RWPE1 (cell line): ENCODE measurements at places on chromosomes 2 and 18.

DNA sequence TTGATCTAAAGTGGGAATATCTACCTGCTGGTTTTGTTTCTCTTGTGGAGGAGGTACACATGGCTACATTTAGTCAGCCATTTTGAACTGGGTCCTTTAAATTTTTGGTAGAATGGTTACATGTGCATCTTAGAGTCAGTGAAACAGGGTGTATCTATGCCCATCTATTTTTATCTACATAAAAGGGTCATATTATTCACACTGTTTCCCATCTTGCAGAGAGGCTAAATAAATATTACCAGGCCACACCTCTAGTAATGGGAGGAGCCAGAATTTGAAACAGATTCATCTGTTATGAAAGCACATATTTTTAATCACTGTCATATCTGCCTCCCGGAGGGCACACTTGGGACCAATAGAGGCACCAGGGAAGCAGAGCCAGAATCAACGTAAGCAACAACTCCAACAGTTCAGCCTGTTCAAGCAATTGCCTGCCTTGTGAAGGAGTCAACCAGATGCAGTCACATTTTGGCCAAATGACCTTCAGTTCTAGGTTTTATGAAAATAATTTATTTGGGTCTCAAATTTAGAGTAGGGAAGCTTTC, 376.8 kb downstream of the TSN start:
- no peak for DNase-seq

GRCh38 chr2:66563473-66563872, 128.5 kb downstream of the MEIS1 start:
- DNase-seq, result no peak

GRCh38 chr18:51382081-51382480, 184.6 kb upstream of the MEX3C start:
- DNase-seq, result no peak

- no peak for DNase-seq
These were observed 26.0 kb upstream of the TNS1 start for GRCh38 chr2:218028562-218029348.

GRCh38 chr2:147910990-147911473, 66.2 kb downstream of the ACVR2A start:
- peak; percentile 17 for DNase-seq

GRCh38 chr2:174350018-174350417, 15.3 kb downstream of the SP9 start:
- no peak for DNase-seq

DNA sequence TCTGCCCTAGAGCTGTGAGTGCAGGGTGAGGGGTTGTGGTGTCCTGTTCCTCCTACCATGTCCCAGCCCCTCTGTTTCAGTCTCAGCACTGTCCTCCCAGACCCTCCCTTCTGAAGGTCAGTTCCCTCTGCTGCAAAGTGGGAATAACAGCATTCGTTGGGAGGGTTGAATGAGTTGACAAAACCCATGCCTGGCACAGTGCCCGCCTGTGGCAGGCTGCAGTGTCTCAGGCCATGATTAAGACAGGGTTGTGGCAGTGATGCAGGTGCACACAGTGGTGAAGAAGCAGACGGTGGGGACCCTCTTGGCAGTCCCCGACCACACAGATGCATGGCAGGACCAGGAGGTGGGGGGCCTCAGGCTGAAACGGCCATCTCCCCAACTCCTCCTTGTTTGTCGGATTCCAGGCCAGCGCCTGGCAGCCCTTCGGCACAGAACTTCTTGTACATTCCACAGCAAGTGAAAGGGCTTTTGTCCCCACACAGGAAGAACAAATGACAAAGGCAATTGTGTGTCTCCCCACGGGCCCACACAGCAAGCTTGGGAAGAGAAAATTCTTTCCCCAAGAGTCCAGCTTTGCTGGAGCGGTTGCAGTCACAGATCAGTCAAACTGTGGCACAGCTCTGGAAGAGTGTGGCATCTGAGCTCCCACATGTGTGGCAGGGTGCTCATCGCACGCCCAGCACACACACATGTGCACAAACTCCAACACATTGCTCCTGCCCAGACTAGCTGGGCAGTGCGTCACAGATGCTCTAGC, 92.0 kb upstream of the MSH2 start:
- DNase-seq, result no peak

DNA sequence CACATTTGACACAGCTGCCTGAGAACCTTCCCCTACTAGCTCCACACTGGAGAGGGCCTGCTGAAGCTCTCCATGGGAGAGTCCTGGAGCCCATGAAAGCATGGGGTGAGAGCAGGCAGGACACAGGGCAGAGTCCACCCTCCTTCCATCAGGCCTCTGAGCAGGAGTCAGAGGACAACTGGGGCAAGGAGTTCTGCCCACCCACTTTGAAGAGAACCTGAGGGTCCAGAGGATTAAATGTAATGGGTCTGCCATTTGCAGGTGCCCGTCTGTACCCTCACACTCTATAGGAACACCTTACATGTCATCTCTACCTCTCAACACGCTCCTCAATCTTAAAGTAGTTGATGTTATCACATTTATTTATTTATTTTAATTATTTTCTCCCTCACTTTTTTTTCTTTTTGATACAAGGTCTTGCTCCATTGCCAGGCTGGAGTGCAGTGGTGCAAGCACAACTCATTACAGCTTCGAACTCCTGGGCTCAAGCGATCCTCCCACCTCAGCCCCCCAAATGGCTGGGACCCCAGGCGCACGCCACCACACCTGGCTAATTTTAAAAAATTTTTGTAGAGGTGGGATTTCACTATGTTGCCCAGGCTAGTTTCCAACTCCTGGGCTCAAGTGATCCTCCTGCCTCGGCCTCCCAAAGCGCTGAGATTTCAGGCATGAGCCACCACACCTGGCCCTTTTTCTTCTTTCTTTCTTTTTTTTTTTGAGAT, 10.2 kb downstream of the ADRA2B start:
- DNase-seq, result no peak

- no peak for DNase-seq
These were observed 125.8 kb upstream of the CDH19 start for GRCh38 chr18:66729442-66730239.

DNA sequence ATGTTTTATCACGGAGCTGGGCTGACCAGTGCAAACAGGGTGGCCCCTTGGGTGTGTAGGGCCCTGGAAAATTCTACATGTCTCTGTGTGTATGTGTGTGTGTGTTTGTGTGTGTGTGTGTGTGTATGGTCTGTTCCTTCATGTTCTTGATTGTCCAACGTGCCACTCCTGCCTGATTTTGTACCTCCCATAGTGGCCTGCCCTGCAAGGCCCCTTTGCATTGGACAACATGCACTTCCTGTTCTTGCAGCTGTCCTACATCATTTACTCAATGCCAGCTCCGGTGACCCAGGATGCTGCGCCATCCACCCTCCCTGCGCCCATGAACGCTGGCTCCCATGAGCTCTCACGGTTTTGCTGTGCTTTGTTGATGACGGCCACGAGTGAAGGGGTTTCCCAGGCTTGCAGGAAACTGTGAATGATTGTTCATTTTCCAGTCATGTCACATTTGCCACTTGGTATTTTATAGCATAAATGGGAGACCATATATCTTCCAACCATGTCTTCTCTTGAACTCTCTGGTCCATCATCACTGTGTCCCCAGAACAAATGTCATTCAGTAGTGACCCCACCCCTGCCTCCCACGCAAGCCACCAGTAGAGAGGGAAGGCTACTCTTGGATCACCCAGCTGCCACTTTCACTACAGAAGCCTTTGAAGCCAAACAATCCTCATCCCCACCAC, 69.7 kb upstream of the NCK2 start:
- DNase-seq, result no peak

GRCh38 chr2:38444247-38444646, 67.2 kb upstream of the ATL2 start:
- peak; percentile 51 for DNase-seq

- no peak for DNase-seq
These were observed 168.5 kb downstream of the TPGS2 start for GRCh38 chr18:36660311-36660710.

DNA sequence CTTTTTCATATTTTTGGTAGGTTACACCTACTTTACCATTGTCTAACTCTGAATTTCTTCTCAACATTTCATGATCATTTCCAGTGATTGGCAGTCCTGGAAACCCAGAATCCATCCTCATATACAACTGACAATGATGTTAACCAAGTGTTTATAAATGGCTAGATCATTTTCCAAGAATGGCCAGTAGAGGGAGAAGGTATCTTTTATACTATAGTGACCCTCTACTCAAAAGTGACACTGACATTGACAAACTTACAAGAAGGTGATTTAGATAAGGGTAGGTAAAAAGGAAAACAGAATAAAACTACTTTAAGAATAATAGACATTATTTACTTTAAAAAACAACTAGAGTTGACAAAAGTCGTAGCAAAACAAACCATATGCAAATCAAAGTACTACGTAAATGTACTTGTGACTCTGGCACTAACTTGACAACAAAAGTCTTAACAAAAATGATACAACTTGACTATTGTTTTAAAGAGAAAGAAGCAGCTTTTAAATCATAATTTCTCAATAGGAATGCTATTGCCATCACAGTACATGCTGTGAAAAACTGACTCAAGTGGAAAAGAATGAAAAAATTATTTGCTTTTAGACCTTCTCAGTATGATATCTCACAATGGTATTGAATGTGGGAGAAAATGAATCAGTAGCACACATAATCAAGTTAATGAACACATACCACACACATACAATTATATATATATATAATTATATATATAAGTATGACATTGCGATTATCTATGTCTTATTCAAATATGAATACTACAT, 76.6 kb upstream of the GRB14 start:
- peak; percentile 14 for DNase-seq

GRCh38 chr2:191476901-191477300, 201.0 kb upstream of the NABP1 start:
- no peak for DNase-seq

- DNase-seq, result no peak
These were observed 136.5 kb upstream of the NFATC1 start for GRCh38 chr18:79259218-79259617.

- DNase-seq, result peak; percentile 64
These were observed 635.0 kb downstream of the TSN start for GRCh38 chr2:122390406-122390805.

DNA sequence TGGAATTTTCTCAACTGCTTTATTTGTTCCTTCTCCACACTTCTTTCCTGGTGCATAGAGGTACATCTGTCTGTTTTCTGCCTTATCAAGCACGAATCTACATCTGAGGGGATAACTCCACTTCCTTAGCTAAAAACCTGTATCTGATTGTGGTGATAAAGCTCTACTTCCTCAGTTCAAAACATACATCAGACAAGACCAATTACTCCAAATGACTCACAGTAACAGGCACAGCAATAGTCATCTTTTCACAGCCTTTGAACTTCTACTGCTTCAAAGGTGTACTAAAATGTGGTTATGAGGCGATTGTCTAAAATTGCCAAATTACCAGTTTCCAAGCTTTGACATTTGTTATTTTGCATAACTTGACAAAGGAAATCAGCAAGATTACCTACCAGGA, 803.6 kb upstream of the ZEB2 start:
- DNase-seq, result peak; percentile 22

DNA sequence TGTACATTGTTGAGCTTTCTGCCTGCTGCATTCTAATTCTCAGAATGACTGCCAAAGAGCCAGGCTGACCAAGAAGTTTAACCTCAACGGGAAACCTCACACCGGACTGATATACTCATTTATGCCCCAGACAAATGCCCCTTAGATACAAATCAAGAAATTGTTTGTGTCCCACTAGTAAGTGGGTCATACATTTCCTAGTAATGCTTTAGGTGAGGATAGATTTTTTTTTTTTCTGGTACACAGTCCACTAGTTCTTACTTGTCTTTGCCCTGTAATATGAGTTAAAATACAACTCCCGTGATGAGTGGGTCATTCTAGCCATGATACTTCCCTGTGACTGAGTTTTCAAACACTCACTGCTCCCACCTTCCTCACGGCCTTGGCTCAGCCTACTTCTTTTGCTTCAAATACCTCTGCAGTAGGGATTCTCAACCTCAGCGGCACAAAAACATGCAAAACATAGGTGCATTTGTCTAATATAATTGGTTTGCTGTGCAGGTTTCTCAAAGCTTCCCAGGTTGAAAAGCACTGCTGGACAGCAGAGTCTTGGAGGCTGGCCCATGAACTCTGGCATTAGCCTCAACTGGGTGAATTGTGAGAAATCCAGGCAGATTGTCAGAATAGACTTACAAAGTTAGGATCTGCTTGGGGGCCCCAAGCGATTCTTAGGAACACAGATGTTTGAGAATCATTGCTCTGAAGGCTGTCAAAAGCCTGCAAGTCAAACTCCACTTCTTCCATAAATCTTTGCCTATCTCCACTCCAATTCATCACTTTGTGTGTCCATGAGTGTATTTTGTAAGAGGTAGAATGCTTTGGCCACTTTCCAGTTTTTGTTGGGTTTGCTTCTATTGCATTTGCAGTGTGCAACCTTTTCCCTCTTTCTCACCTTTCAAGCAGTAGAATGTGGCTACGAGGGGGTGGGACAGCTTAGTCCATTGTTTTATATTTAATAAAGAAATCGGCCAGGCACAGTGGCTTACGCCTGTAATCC, 35.5 kb downstream of the TGIF1 start:
- no peak for DNase-seq

- no peak for DNase-seq
These were observed 17.9 kb upstream of the ARHGAP25 start for GRCh38 chr2:68716604-68717304.

GRCh38 chr2:111702119-111702803, 181.7 kb downstream of the ANAPC1 start:
- peak; percentile 44 for DNase-seq

GRCh38 chr2:80246534-80246933, 58.0 kb downstream of the LRRTM1 start:
- DNase-seq, result no peak

DNA sequence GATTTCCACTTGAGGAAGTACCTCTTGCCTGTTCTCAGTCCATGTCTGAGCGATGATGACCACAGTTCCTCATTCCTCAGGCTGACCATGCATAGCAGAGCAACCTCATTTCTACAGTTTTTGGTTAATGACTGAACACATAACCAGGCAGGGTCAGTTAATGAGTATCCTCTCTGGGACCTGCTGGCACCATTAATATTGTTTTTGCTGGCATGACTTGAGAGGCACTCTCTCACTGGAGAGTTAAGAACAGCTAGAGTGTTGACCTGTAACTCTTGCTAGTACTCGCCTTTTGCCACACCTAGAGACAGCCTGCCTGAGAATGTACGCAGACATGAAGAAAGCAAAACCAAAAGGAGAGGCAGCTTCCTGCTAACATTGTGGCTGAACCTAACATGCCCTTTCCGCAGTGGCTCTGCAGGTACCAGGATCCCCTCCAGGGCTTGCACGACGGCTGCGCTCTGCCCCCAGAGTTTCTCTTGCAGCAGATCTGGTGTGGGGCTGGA, 23.9 kb downstream of the PECR start:
- peak; percentile 25 for DNase-seq

DNA sequence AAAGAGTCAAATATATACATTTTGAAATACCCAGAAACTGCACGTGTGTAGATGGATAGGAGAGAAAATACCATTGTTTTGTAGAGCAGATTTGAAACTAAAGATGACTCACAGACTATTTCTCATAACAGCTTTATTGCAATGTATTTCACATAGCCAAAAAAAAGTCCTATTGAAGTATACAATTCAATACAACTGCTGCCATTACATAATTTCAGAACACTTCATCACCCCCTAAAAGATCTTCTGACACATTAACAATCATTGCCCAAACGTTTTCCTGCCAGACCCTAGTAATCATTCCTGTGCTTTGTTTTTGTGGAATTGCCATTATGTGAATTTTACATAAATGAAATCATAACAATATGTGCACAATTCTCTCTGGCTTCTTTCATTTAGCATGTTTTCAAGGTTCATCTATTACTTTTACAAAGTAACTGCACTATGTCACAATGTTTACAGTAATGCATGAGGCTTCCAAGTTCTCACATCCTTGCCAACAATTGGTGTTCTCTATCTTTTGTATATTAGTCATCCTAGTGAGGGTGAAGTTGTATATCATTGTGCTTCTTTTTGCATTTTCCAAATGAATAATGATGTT, 378.6 kb upstream of the CWC22 start:
- DNase-seq, result peak; percentile 30

- DNase-seq, result no peak
These were observed 25.5 kb downstream of the RBM44 start for GRCh38 chr2:237824085-237824484.
